Cardiac fibroblast (primary cell): ENCODE measurements at places on chromosomes 16 and 17.
A peak's percentile ranks its signal among the peaks of the same experiment; 100 is the strongest.

DNA sequence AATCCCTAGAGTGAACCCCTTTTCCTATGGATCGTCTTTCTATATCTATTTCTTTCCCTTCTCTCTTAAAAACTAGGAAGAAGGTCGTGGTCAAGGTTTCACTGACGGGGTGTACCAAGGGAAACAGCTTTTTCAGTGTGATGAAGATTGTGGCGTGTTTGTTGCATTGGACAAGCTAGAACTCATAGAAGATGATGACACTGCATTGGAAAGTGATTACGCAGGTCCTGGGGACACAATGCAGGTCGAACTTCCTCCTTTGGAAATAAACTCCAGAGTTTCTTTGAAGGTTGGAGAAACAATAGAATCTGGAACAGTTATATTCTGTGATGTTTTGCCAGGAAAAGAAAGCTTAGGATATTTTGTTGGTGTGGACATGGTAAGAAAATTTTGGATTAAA is 9.6 kb downstream of the CYLD start:
- no peak for DNase-seq

DNA sequence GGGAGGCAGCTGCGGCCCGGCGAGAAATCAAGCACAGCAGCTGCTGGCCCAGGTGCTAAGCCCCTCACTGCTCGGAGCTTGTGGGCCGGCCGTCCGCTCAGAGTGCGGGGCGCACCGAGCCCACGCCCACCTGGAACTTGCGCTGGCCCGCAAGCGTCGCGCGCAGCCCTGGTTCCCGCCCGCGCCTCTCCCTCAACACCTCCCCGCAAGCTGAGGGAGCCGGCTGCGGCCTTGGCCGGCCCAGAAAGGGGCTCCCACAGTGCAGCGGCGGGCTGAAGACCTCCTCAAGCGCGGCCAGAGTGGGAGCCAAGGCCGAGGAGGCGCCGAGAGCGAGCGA is 92.9 kb downstream of the HAPSTR1 start:
- no peak for DNase-seq

- no peak for DNase-seq
Measured at GRCh38 chr17:42120161-42120769, 902 bp downstream of the KAT2A start.

DNA sequence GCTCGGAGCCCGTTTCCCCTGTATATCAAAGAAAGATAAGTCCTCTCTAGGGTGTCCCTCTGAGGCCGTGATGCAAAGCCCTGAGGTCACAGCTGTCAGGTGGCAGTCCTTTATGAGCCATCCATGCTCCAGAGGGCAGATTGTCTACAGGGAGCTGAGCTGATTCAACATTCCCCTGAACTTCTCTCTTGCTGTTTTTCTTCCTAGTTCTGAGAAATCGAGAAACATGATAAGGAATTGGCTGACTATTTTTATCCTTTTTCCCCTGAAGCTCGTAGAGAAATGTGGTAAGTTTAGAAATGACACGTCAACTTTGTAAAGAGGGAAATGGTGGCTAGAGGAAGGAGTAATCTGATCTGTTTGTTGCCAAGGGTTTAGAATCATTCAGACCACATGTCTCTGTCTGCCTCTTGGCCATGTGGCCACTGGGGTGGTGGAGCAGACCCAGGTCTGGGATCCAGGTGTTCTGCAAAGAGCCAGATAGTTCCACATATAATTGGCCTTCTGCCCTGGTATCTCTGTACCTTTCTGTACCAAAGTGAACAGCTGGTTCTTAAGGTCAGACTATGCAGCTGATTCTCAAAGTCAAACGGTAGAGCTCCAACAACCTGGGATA is 3.5 kb downstream of the CTNS start:
- DNase-seq: peak; percentile 78

- DNase-seq: no peak
Measured at GRCh38 chr16:4801051-4801961, 1.1 kb downstream of the ROGDI start.

DNA sequence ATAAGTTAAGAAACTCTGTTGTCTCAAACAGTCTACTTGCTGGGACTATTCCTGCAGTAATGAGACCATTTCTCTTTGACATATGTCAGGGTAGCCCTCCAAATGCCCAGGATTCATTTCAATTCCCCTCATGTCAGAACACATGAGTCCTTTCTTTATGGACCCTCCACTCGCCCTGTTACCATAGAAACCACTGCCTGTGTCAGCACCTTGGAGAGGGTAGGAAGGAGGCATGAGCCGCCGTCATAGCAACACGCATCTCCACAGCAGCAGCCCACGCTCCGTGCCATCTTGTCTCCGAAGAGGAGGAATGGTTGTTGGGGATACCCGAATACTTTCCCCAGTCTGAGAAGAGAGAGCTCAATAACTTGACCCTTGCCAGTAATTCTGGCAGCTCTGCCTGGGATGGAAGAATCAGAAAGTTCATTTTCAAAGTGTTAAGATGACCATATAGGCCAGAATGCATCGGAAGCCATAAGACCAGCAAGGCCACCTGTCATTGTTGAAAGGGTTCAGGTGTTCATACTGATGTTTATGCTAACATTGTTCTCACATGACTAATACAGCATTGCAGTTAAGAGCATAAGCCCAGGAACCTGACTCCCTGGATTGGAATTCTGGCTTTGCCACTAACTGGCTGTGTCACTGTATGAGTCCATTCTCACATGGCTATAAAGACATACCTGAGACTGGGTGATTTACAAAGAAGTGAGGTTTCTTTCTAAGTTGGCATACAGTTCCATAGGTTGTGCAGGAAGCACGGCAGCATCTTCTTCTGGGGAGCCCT is 141.3 kb downstream of the ABCC12 start:
- DNase-seq: no peak

GRCh38 chr17:27793906-27794569 is 6.3 kb downstream of the NOS2 start:
- no peak for DNase-seq

GRCh38 chr17:36675786-36676185 is 74.4 kb downstream of the MRM1 start:
- no peak for DNase-seq

DNA sequence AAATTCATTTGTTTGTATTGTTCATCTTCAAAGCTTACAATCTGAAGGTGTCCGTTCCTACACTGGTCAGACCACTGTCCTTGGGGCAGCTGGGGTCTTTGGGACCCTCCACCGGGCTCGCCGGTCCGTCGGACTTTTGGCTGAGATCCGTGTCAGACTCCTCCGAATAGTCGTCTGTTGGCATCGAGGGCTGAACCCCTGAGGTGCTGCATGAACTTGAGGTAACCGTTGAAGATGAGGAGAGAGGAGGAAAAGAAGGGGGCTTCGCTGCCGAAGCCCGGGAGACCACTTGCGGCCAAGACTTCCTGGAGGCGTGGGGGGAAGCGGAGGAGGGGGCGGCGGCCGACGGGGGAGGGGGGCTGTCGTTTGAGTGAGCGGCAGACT is 260.8 kb downstream of the ZFHX3 start:
- no peak for DNase-seq

DNA sequence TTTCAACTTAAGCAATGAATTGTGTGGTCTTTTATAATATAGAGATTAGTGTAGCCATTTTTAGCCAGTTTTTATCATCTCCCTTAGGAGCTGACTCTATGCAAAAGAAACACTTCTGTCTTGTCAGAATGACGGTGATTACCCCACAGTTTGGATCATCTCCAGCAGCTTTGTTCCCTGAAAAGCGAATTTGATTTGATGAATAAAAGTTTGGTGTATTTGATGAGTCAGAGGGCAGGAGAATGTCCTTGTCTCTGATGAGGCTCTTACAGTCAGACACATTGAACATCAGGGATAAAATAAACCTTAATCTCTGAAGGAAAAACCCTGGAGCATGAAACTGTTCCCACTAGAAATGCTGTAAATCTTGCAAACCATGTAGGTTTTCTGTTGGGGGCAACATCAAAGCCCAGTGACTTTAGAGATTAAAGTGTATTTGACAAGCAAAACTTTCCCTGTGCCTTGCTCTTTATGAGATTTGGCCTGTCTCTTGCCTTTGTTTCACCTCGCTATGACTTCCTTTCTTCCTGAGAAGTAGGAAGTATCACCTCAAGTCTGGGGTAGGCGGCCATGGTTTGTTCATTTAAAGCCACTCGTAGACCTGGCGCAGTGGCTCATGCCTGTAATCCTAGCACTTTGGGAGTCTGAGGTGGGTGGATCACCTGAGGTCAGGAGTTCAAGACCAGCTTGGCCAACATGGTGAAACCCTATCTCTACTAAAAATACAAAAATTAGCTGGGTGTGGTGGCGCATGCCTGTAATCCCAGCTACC is 209.3 kb downstream of the FTO start:
- peak; percentile 95 for DNase-seq

- peak; percentile 93 for DNase-seq
Measured at GRCh38 chr17:28347261-28347891, 10.0 kb downstream of the POLDIP2 start.

- DNase-seq: no peak
Measured at GRCh38 chr17:33974276-33974675, 280.8 kb upstream of the CCL2 start.

DNA sequence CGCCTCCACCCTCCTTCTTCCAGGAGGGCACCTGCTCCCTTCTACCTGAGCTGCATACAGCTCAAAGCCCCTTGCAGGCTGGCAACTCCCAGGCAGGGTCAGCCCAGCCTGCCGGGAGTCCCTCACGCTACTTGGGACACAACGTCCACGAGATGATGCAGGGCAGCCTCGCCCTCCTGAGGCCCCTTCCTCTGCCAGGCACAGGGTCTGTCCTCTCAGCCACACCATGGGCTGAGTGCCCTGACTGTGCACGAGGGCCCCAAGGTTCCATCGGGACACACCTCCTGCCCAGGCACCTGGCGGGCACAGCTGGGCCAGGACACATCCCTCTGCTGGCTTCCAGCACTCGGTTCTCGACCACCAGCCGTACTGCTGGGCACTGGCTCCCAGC is 30.9 kb upstream of the ZC3H18 start:
- no peak for DNase-seq

DNA sequence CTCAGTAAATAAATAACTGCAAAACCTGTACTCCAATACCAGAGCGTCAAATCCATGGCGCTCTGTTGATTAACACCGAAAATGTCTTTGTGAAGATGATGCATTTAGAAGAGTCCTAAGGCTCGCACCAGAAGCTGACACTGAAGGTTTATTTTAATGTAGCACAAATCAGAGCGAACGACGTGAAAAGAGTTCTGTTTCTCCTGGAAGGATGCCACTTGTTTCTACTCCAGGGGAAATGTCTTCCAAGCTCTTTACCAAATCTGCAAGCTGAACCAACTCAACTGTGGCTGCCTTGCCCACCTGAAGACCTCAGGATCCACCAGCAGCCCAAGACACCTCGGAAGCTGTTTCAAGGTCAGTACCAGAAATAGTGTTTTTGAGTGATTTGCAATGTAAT is 194.4 kb upstream of the MAF start:
- DNase-seq: no peak

- DNase-seq: no peak
Measured at GRCh38 chr17:28662527-28662829, 473 bp downstream of the SUPT6H start.

DNA sequence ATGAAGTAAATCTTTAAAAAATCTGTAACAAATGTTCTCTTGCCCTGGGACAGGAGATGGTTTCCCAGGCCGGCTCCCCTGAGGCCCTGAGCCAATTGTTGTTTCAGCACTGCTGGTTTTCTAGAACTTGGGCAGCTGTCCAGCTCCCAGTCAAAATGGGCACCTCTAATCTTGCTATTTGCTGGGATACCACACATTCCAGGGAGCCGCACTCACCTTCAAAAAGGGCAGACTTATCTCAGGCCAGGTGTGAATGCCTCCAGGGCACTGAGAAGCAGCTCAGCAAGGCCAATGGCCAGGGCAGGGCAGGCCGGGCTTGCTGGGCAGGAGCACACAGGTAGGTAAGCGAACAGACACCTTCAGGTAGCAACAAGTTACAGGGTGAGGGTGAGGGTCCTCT is 24.4 kb downstream of the TRIM16 start:
- peak; percentile 27 for DNase-seq

GRCh38 chr16:51359141-51359955 is 208.3 kb upstream of the SALL1 start:
- DNase-seq: peak; percentile 12

DNA sequence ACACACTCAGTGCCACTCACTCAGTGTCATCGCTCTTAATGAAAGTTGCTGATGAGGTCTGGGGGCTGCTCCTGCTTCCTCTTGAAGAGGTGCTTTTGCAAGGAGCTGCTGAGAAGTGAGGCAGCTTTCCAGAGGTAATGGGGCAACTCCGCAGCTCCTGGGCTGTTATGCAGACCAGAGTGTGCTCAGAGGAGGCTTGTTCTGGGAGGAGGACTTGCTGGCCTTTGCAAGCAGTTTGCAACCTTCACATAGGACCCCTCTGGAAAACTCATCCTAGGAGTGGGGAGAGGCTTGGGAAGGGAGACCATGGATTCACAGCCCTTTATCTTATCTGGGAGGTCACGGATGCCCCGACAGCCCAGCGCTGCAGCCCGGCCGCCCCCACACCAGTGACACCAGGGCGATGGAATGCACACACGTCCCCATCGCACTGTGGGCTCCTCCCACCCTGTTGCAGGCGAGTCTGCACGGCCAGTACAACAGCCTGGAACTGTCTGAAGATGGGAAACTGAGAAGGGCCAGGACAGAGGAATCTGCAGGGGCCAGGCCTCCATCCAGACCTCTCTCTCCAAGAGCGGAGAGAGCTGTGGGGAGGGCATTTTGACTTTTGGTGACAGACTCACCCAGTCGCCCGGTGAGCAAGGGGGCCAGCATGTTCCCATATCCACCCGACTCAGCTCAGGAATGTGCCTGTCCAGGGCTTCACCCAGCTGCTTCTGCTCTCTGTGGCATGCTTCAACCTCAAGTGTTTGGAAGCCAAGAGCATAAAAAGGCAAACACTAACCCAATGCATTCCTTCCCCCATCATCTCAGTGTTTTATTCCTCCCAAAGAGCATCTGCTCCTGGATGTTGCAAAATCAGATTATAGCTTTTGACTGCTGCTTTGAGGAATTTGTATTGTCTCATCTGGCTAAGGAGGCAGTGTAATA is 78.6 kb upstream of the ZNF469 start:
- peak; percentile 97 for DNase-seq

DNA sequence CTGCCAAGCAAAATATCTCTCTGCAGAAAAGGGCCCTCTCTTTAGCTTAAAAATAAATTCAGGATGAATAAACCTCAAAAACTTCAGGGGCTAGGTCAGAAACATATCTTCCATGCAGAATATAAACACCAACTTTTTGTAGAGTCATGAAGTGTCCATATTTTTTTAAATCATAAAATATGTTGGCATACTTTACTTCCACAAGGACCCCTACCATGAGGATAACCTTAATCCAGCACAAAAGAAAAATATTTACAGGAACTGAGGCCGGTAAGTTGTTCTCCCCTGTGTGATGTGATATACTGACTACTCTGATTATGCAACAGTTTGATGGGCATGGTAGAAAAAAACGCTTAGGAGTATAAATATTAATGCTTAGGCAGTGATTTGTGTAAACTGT is 264.8 kb upstream of the CDH11 start:
- DNase-seq: no peak
